Stimulated activated CD8-positive, alpha-beta memory T cell treated with anti-CD3 and anti-CD28 coated beads, Interleukin-7, amount 100 ng/mL, for 1 hour (primary cell): ENCODE measurements at places on chromosomes 7 and 10.

GRCh38 chr10:71666639-71667386 is 52.8 kb downstream of the C10orf105 start:
- no peak for DNase-seq

GRCh38 chr7:142459551-142459963 is 201.7 kb upstream of the PRSS58 start:
- DNase-seq: no peak

- DNase-seq: no peak
These were observed 410.0 kb downstream of the EXOC4 start for GRCh38 chr7:133662830-133663229.

GRCh38 chr7:4638781-4639575 is 43.1 kb upstream of the FOXK1 start:
- no peak for DNase-seq

DNA sequence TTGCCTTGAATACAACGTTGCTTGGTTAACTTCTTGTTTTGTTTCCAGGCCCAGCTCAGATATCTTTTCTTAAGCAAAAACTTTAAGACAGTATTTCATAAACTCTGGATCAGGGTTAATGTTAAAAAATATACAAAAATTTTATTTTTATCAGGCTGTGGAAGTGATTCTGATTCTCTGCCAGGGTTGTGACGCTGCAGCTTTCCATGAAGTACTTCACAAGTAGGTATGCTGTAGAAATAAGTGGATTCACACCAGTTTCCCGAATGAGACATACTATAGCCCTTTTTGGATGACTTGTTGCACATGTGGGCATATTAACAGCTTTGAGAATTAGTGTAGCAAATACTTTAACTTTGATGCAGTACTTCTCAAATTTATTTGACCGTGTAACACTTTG is 70.1 kb downstream of the CDK14 start:
- no peak for DNase-seq

DNA sequence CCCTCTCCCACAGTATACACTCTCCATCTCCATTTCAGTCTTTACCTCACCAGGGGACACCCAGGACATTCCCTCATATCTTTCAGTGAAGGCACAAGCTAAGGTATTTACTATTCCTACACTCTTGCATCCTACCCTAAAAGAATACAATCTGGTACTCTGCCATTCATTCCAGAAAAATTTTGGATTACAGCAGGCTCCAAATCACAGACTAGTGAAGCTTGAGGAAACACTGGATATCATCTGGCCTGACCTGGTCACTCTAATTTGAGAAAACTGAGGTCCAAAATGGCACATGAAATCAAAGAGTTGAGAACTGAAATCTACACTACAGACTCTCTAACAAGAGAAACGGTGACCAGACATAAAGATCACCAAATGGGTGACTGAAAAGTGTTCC is 61.7 kb downstream of the CREB3L2 start:
- no peak for DNase-seq

DNA sequence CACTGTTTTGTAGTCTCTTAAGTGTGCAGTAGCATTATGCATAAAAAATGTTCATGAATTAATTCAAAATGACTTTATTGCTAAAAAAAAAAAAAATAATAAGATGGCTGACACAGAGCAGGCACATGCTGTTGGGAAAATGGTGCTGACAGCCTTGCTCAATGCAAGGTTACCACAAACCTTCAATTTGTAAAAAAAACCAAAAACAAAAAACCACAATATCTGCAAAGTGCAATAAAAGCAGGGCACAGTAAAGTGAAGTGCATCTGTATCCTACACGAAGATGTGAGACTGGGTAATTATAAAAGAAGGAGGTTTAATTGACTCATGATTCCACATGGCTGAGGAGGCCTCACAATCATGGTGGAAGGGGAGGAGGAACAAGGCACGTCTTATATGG is 185.8 kb downstream of the USP6NL start:
- DNase-seq: no peak
